ENCODE measurements at places on chromosomes 2 and 18.

- no peak for DNase-seq
Measured at GRCh38 chr2:39470580-39470979, 33.5 kb upstream of the MAP4K3 start.

DNA sequence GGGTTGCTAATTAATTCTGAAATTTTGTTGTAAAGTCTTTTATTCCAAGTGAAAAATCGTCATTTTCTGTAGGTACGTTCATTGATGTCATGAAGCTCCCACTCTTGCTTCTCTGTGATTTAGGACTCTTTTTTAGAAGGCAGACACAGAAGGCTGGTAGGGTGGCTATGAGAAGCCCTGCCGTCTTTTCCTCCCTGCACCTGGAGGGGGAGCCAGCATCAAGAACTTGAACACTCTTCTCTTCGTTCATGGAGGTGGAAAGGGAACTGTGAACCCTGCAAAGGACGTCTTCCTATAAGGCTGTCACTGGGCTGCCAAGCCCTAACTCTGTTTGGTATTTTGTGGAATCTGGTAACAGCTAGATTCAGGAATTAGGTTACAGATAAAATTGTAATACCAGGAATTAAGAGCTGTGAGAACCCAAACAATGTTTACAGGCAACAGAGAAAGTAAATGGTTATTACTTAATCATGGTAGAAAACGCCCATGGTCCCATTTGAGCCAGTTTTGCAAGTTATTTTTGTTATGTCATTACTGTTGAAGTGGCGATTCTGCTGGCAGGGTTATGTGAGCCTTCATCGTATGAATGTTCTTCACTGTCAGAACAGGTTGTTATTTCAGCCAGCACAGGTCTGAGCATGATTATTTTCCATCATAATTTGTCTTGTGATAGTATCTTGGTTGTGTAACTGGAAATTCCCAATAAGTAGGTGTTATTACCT, 112.2 kb downstream of the OSBPL6 start:
- DNase-seq, result peak; percentile 8

- no peak for DNase-seq
Measured at GRCh38 chr2:211203986-211204385, 647.6 kb downstream of the CPS1 start.

- DNase-seq, result peak; percentile 73
Measured at GRCh38 chr2:44479127-44479887, 117.6 kb downstream of the CAMKMT start.

DNA sequence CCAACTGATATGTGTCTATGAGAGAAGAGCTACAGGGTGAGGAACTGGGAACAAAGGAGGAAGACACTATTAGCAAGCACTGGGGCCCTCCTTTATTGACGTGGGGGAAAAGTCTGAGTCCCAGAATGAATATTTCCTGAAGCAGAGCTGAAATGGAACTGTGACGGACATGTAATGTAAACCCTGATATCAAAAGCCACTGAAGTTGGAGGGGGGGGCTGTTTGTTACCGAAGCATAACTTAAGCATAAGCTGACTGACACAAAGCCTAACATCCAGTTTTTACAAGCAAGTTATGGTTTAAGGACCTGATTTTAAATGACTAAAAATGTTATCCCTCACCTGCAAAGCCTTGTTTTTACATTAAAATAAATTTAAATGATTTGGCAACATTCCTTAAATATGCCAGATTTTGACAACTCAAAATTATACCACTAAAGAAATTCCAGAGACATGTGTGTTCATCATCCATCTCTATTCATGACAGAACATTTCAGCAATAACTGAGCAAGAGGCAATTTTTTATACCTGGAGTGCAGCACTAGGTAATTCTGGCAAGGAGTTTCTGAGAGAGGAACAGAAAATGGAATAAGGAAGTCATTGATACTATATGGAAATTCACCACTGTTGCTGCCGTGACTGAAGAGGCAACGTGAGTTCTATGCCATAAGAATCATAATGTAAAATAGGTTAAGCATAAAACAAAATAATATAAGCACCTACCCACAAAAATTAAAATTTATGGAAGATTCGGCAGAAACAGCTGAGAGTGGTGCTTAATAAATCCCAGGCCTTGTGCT, 186.0 kb downstream of the AFF3 start:
- no peak for DNase-seq

GRCh38 chr2:182650704-182651103, 65.4 kb upstream of the DNAJC10 start:
- peak; percentile 11 for DNase-seq

DNA sequence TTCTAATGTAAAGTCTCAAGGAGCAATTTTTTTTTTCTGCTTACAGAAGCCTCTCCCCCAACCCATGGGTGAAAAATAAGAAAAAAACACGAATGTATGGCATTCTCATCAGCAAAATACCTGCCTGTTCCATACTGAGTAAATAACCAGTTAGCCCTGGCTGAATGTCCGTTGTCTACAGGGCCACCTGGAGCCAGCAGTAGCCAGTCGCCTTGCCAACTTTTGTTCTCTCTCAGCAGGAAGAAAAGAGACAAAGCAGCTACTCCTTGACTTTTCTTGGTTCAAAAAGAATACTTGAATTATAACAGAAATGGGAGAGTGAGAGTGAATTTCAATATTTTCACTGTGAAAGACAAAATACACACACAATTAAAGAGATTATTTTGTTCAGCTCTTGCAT, 532.9 kb upstream of the CRIM1 start:
- no peak for DNase-seq

DNA sequence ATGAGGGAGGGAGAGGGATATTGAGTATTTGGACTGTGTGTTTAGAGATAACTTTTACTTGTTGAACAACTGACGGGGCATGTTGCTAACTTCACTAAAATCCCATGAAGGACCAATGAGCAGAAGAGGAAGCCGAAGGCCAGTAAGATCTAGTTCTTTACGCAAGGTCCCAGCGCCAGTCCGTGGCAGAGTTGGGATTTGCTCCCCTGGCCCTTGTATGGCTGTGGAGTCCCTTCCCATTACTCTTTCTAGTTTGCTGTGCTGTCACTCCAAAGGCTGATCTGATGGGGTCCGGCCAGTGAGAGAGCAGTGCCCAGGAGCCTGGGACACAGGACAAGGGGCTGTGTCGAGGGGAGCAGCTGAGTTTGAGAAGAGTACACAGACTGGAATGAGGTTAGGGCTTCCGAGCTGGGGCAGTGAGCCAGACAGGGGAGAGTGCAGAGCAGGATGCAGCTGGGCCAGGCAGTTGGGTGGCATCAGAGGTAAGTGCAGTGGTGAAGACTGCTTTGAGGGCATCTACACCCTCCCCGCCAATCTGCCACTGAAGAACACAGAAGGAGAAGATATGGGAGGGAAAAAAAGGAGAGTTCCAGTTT, 692.9 kb upstream of the HS6ST1 start:
- DNase-seq, result no peak

- peak; percentile 25 for DNase-seq
Measured at GRCh38 chr2:190425221-190425866, 17.2 kb downstream of the MFSD6 start.

DNA sequence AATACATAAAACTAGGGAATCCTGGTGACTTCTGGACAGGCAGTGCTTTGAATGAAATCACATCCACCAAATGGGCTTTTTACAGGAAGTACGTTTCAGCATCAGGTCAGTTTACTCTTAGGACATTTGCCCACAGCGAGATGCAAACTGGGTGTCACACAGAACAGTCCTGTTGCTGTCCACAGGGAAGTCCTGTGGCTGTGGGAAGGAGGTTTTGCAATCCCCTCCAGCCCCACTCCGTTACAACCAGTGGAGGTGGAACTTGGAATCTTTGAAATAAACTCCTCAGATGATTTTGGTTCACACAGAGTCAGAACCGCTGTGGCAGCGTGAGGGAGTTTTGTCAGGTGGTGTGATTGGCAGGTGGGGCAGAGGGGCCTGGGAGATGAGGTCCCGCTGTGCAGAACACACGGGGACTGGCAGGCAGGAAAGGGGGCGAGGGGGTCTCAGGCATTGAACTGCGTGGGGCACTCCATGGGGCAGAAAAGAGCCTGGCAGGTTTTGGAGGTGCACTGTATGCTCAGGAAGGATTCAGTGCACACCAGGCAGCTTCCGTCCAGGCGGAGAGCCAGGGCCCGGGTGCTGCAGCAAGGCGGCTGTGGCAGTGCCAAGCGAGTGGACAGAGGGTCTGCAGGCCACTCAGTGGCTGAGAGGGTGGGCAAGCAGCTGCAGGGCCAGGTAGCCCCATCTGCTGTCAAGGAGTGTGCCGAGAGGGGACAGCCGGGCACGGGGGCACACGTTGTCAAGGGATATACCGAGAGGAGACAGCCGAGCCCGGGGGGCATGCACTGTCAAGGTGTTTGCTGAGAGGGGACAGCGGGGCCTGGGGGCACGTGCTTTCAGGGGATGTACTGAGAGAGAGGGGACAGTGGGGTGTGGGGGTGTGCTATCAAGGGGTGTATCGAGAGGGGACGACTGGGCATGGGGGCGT, 148.7 kb downstream of the LDLRAD4 start:
- no peak for DNase-seq

DNA sequence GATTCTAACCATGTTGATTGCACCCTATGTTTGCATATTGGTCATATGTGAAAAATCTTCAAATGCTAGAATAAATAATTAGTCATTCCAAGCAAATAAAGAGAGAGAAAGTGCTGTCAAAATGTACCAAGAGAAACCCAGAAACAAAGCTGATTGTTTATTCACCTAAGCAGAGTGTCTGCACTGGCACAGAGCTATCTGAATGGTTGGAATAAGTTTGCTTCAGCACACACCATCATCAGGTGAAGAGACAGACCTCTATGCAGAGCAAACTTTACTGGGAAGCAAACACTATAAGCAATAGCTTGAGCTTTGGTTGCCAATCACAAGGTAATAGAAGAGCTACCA, 25.4 kb downstream of the DSG4 start:
- DNase-seq, result no peak

DNA sequence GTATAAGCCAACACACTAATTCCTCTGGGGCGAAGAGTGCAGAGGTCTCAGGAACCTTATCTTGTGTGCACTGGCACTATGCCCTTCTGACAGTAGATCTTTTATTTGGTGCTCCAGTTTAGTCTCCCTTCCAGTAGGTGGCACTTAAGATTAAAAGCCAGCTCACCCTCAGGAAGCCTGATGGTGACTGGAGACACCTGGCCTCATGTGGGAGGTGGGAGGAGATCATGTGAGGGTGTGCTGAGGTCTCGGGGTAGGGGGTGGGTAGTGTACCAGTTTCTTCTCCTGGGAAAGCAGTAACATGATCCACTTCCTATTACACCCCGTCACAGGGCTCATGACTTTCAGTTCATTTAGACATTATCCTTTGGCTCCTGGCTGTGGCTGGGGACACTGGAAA, 654.9 kb downstream of the ADCYAP1 start:
- no peak for DNase-seq

GRCh38 chr2:241479026-241479898, 29.1 kb downstream of the STK25 start:
- no peak for DNase-seq

GRCh38 chr18:37019157-37019827, 190.4 kb downstream of the KIAA1328 start:
- DNase-seq, result no peak

DNA sequence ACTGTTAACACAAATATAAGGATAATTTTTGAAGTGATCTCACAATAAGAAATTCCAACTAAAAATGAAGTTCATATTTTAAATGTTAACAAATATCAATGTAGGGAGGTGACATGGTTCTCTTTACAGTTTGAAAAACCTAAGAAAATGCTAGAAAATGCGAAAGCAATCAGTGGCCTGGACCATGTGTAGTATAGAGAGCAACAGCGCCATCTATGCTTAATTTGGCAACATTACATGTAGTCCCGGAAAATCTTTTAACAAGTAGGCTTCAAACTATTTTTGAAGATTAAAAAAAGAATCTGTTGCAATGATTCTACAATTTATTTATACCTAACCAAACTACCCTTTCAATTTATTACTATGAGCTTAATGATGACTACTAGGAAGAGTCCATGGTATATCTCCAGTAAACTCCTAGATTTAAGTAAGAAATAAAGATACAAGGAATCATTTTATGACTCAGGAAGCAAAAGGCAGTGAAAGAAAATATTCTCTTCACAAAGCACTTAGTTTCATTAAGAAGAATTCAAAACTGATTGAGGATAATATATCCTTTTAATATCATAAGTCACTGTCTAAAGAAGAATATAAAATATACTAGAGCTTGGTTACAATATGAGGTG, 33.3 kb downstream of the NDUFA10 start:
- peak; percentile 45 for DNase-seq

DNA sequence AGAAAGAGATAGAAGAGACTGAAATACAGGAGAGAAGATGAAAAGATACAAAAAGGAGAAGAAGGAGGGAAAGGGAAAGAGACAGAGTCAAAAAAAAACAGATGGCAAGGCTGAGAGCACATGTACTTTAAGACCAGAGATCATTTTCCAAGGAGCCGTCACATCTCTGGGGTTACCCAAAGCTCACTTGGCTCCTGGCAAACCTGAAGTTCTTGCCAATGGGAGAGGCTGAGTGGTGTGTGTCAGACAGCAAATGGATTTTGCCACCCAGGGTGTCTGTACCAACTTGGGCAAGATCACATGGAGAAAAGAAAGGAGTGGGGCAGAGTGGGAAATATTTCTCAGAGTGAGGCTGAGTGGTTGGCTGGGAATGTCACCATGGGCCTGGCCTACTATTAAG, 219.3 kb upstream of the TNP1 start:
- DNase-seq, result no peak
